NCI-H1105 treated with DMSO at 0.1 percent for 48 hours (cell line): ENCODE measurements at places on chromosomes 1 and 21.

- no peak for DNase-seq
Observed at GRCh38 chr1:166432655-166433054, 265.9 kb upstream of the FAM78B start.

DNA sequence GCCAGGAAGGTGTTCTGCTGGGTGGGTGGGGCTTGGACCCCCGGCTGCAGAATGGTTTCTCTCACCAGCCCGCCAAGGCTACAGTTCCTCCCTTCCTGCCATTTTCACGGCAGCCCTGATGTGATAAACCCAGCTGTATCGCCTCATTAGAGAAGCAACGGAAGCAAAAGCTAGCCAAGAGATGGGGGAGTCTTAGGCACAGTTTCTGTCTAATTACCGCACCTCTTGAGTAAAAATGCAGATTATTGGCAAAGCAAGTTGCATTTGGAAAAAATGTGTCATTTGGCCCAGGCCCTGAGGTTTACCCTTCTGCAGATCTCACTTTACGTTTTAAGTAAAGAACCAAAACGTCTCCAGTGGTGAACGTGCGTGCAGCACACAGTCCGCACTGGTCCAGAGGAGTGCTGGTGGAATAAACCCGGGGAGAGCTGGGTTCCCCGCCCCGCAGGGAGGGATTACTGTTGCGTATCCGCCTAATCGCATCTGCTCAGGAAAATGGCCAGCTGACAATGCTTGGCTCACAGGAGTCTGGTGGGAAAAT lies 109.9 kb downstream of the GALNT2 start:
- no peak for DNase-seq

DNA sequence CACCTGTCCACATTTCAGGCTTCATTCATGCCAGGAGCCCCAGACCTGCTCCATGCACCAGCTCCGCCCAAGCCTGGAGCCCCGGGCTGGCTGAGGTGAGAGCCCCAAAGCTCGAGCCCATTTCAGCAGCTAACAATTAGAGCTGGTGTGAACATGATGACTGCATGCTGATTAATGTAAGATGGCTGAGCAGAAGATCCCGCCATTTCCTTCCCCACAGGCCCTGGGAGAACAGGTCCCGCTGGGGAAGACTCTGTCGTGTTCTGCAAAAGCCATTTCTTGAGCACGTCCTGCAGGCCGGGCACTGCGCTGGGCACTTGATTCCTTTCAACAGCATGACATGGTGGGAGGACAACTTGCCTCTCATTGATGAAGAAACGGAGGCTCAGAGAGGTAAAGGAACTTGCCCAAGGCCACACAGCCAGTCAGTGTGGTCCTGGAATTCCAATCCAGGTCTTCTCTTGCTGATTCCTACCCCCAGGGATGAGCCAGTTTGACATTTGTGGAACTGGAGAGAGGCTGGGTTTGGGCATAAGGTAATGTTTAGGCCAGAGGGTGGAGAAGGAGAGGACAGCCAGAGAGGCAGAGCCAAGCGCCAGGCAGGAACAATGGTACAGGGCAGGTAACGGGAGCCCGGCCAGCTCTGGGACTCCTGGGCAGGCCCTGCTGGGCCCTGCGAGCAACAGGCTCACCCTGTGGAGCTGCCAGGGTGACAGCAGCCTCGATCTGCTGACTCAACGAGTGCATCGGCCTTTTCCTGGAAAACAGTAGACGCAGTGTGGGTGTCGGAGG lies 28.1 kb upstream of the EPHA2 start:
- DNase-seq, result no peak

- no peak for DNase-seq
Observed at GRCh38 chr1:29567257-29567656, 330.9 kb downstream of the PTPRU start.

GRCh38 chr1:186978596-186979556 lies 150.1 kb downstream of the PLA2G4A start:
- no peak for DNase-seq

- DNase-seq, result peak; percentile 88
Observed at GRCh38 chr1:54488065-54488750, 59.8 kb upstream of the ACOT11 start.

GRCh38 chr1:37692834-37693175 lies 489 bp downstream of the CDCA8 start:
- DNase-seq, result peak; percentile 12

GRCh38 chr1:16073490-16074119 lies at the start of gene FAM131C:
TSS of gene FAM131C (minus strand) at chr1:16073651. CDS start at chr1:16073442, 209 bp downstream.
- DNase-seq, result peak; percentile 22

DNA sequence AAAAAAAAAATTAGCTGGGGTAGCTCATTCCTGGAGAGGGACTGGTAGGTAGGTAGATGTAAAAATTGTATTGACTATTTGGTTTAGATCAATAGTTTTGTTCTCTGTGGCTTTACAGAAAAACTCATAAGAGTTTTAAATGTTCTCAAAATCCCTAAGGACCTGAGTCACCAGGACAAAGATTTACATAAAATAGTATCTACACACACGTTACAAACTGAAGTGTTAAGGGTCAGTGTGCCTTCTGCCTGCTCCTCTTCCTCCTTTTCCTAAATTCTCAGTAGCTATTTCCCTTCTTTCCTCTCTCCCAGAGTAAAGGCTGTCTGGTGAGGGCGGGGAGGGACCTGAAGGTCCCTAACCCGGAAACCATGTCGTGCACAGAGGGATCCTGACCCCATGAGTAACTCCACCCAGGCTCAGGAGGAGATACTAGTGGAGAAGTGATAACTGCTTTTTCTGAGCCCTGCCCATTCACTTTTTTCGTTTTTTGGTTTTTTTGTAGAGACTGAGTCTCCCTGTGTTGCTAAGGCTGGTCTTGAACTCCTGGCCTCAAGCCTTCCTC lies 8.1 kb downstream of the PLEKHM2 start:
- no peak for DNase-seq

- peak; percentile 1 for DNase-seq
Observed at GRCh38 chr1:241286486-241286885, 70.5 kb downstream of the RGS7 start.

GRCh38 chr1:18954270-18955071 lies 2.0 kb downstream of the IFFO2 start:
- DNase-seq, result no peak

GRCh38 chr1:208089761-208090370 lies 154.3 kb downstream of the PLXNA2 start:
- DNase-seq, result no peak

DNA sequence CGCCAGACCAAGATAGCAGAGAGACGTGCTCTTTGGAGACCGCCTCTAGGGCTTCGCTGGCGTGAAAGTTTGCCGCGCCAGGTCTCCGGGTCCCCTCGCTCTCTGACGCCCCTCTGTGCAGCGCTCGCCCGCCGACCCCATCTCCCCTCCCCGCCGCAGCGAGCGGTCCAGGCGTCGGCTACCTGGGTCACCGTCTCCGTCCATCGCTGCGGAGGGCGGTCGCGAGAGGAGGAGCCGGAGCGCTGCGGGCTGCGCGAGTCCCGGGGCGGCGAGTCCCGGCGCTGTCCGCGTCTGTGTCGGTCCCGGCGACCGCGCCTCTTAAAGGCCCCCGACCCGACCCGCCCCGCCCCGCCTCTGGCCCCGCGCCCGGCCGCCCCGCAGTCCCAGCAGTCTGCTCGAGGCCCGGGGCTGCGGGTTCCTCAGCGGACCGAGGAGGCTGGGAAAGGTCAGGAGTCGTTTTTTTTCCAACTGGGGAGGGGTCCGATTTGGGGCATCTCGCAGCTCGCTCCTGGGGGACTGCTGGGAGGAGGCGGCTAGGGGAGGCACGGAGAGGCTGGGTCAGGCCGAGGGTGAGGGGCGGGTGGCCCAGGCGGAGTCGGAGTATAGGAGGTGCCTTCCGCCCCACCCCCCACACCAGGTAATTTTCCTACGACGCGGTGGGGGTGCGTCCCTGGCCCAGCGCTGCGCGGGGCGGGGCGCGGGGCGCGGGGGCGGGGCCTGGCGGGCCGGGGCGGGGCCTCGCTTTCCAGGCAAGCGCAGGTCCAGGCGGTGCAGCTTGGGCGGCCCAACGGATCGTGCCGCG lies at the start of the genes FBXO2 and FBXO44:
FBXO2 (minus strand) TSS at position 293 of the 802 bp plus-strand sequence; CDS start at position 204, 89 bp downstream.
FBXO44 (plus strand) TSS at position 741 of the 802 bp plus-strand sequence. CDS start 959 bp downstream, outside the sequence.
- peak; percentile 15 for DNase-seq

GRCh38 chr1:109832945-109833344 lies 69.2 kb upstream of the EPS8L3 start:
- DNase-seq, result no peak

- DNase-seq, result no peak
Observed at GRCh38 chr21:46229923-46230260, 1.3 kb upstream of the LSS start.

- no peak for DNase-seq
Observed at GRCh38 chr1:206468571-206468970, 1.7 kb upstream of the IKBKE start.

- no peak for DNase-seq
Observed at GRCh38 chr1:67745875-67746698, 61.1 kb downstream of the GADD45A start.

DNA sequence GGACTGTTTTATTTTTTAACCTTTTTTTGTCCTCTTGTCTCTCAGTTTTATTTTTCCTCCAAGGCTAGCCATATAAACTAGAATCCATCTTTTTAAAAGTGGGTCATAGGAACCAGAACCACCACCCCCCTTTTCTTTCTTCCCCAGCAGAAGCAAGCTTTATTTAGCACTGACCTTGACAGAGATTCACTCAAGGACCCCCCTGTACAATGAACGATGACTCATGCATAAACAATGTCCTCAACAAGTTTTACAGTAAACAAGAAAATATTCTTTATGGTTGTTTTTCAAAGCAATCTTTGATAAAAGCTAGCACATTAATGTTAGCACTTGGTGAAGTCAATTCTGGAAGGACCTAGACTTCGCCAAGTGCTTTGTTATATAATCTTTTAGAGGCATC lies 14.1 kb downstream of the PKN2 start:
- DNase-seq, result no peak
